ENCODE measurements at places on chromosomes 5 and 9.

GRCh38 chr5:150293091-150293941 is 3.7 kb upstream of the CAMK2A start:
- no peak for DNase-seq

DNA sequence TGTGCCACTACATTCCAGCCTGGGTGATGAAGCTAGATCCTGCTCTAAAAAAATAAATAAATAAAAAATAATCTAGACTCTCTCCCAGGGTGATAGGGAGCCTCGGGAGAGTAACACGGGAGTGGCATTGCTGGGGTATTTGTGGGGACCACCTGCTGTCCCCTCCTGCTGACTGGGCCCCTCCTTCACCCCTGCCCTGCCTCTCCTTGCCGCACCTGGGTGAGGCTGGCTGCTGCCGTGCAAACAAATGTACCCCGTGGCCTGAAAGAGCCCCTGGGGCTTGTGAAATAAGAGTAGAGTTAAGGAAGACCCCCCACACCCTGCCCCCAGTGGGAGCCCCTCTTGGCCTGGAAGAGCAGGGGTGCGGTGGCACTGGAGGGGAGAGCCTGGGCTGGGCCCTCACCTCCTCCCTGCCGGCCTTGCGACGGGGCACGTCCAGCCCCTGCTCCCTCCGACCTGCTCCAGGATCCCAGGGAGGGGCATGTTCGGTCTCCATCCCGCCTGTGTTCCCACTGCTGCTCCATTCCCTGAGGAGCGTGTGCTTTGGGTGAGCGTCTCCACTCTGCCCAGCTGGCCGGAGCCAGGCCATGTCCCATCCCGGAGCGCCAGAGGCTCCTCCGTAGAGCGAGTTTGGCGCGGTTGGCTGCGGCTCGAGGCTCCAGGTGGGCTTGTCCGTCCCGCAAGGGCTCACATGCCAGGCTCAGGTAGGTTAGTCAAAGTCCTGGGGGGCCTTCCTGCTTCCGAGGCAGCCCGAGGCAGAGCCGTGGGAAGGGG is 75.0 kb upstream of the RNU6ATAC start:
- no peak for DNase-seq

DNA sequence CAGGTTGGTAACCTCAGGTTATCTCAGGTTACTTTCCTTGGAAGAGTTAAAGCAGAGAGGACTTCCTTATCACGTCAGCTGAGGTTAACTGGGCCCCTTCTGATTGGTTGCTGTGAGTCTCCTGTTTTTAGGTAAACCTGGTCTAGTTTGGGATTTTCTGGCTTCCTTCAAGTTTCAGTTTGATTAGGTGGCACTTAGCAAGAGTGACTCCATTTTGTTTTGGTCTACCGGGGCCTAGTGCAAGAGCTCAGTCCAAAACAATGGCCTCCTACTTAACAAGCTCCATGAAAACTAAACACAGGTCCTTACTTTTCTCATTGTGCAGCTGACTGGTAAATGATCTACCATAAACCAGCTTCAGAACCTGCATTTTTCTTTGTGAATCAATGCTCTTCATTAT is 67.2 kb upstream of the GOLM1 start:
- DNase-seq, result no peak

DNA sequence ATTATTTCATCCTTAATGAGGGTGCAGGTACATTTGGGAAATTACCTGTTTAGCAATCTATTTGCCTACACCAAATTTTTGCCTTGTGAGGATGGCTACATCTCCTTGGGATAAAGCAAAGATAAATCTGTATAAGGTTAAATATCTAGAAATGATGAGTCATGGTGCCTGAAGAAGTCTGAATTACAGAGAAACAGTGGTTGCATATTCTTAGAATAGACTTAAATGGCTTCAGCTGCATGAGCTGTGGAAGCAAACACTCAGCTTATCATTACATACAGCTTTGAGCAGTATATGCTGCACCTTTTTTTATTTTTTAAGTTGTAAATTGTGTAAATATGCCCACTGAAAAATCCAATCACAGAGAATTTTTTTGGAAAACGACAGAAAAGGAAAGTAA is 153.5 kb downstream of the RAPGEF6 start:
- DNase-seq, result no peak

- DNase-seq, result no peak
These were observed 6.9 kb upstream of the KIF2A start for GRCh38 chr5:62299101-62299500.

- DNase-seq, result no peak
These were observed 6.3 kb upstream of the IL5 start for GRCh38 chr5:132549576-132549975.

GRCh38 chr9:123523001-123523400 is 167.0 kb downstream of the CRB2 start:
- no peak for DNase-seq

DNA sequence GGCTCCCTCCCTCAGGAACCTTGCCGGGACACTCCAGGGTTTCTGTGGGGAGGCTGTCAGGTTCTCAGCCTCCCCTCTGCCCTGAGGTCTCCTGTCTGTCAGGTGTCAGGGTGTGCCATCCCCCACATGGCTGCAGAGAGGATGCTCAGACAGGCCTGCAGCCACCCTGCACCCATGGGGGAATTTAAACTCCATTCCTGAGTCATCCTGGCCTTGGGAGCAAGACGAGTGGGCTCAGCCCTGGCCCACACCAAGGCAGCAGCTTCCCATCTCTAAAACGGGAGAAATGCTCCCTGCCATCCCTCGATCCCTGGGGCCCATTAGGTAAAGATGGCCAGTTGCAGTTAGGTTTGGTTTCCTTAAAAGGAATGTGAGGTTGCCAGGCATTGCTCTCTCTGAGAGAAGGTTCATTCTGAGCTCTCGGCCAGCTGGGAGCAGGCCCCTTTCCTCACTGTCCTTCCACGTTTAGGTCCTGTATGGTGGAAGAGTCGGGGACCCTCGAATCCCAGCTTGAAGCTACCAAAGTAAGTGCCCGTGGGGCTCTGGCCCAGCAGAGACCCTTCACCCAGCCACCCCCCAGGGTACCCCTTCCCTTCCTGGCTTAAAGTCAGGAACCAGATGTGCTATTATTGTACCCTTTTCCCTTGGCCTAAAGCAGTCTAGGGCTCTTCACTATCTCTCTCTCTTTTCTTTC is 26.6 kb downstream of the DYNC2I2 start:
- DNase-seq, result no peak

GRCh38 chr5:963310-963672 is 45.3 kb upstream of the NKD2 start:
- no peak for DNase-seq

GRCh38 chr9:131277910-131278701 is 1.8 kb upstream of the FAM78A start:
- peak; percentile 51 for DNase-seq

GRCh38 chr5:126499278-126499677 is 76.1 kb downstream of the GRAMD2B start:
- no peak for DNase-seq

- no peak for DNase-seq
These were observed 115.3 kb upstream of the BNC2 start for GRCh38 chr9:16985559-16986348.

GRCh38 chr5:179416114-179416822 is 71.0 kb upstream of the ADAMTS2 start:
- no peak for DNase-seq

DNA sequence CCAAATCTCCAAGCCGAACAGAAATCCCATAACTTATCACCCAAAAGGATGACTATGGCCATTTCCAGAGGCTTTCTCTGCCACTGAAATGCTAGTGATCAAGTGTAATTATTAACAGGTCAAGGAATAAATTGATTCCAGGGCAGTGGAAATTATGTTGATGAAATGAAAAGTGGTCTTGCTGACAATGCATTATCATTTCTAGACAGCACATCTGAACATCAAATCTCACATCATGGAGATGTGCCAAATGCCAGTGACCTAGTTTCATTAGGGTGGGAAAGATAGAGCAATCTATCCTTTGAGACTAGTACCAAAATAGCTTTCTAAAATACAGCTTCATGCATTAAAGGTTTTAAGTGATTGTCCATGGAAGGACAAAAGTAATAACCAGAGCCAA is 86.1 kb downstream of the AUH start:
- no peak for DNase-seq

GRCh38 chr5:155017610-155018009 is 4.1 kb downstream of the KIF4B start:
- no peak for DNase-seq

DNA sequence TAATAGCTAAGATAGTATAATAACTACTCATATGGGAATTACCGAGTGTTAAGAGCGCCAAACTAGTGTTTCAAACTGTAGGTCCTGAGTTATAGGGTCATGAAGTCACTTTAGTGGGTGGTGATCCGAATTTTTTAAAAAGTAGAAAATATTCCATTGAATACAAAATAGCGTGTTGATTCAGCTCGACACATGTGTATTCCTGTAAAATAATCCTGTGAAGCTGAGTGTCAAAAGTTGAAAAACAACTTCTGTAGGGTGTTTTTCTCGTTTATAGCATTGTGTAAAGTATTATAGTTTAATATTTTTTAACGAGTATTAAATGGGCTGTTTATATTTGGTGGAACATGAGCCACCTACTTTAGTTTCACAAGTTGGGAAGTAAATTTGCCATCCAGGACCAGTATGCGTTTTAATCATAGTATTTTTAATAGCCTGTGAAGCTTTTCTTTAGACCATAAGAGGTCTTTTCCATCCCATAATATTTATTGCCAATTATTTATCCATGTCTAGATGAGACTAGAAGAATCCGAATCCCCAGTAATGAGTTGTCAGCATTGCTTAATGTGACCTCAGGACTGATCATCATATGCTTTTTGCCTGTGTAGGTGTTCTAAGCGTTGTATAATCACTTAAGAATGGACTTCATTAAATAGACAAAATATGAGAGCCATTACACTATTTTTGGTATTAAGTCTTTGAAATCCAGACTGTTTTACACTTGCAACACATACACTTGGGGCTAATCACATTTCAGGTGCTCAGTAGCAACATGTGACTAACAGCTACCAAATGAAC is 84.1 kb downstream of the PTPDC1 start:
- DNase-seq, result no peak

GRCh38 chr5:156052656-156053055 is 274.3 kb upstream of the SGCD start:
- DNase-seq, result no peak

- DNase-seq, result no peak
These were observed 113.0 kb downstream of the WNK2 start for GRCh38 chr9:93296889-93297480.

DNA sequence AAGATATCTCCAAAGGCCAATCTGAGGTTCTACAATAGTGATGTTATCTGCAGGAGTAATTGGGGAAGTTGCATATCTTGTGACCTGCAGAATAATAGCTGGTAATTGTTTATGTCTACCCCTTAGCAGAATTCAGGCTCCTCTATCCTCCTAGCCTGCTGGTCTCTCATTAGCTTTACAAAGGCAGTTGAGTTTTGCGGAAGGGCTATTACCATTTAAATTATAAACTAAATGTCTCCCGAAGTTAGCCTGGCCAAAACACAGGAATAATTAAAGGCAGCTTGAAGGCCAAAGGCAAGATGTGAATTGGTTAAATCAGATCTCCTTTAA is 168.7 kb downstream of the TTC39B start:
- DNase-seq, result no peak

DNA sequence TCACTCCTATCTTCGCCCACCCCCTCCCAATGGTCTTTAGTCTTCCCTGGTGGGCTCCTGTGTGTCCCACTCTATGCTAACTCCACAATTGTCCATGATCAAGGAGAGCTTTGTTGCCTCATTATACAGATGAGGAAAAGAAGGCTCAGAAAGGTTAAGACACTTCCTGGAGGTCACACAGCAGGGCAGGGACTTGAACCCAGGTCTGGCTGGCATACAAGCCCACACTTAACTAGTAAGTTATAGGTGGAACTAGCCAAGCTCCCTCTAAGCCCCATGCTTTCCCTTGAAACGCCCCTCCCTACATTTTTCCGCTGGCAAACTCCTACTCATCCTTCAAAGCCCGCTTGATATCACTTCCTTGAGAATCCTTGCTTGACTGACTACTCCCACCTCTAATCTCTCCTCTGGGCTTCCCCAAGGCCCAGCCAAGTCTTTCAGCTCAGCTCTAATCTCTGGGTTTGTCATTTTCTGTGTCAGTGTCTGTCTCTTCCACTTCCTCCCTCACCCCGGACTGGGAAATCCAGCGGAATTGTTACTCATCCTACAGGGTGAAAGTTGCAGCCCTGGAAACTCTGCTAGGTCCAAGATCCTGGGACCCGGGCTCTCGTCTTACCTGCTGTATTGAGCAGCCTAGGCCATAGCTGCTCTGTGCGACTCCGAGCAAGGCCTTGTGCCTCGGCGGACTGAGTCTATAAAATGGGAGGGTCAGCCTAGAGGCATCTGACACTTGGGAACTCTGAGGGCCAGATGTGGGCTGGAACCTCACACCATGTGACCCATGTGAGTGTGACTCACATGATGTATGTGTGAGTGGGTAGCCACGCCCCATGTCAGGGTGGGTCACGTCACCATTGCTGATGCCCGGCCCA is 144.5 kb downstream of the GAPVD1 start:
- DNase-seq, result no peak

DNA sequence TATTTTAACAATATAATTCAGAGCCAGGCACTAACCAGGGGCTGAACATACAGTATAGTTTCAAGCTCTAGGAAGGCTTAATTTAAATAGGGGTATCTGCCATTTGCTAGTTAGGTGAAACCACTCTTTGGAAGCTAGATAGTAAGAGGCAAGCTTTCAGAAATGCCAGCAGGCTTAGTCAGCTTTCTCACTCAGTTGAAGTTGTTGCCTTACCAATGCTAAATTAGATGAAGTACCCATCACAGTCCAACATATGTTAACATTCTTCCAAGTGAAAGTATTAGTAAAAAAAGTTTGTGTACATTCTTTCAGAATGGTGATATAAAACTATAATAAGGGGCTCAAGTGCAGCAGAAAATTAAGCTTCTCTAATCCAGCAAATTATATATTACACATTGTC is 215.0 kb downstream of the CNTLN start:
- DNase-seq, result no peak

GRCh38 chr9:79255651-79256260 is 316.0 kb upstream of the TLE4 start:
- no peak for DNase-seq

GRCh38 chr5:127961763-127962145 is 121.8 kb upstream of the SLC12A2 start:
- DNase-seq, result no peak

DNA sequence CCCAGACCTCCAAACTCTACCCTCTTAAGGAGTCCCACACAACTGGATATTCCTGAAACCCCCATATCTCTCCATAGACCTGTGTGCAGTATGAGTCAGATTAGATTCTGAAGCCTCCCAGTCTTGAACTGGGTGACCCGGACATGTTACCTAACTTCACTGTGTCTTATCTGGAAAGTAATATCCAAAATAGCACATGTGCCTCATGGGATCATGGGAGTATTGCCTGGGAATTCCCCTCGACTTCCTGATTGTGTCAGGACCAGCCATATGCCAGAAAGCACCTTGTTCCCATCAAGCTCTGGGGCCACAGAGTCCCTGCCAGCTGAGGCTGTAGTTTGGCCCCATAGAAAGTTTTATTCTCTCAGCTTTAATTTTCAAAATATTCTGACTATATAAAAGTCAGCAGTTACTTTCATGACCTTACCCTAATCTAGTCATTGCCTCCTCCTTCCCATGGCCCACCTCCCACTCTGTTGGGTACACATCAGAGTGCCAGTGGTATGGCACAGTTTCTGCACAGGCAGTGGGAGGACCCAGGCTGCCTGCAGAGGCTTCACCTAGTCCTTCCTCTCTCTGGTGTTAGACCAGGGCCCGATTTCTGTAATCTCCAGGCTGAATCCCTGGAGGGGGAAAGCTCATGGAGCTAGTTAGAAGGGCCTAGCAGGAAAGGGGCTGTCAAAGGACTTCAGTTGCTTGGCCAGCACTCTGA is 19.5 kb upstream of the B4GALT1 start:
- no peak for DNase-seq

- no peak for DNase-seq
These were observed 517.3 kb upstream of the RORB start for GRCh38 chr9:73979894-73980264.

GRCh38 chr5:36900283-36900682 is 23.7 kb downstream of the NIPBL start:
- no peak for DNase-seq

All from activated CD4-positive, alpha-beta T cell treated with anti-CD3 and anti-CD28 coated beads for 1 hour (primary cell).